BE2C (cell line): ENCODE measurements at places on chromosomes 12 and 14.

DNA sequence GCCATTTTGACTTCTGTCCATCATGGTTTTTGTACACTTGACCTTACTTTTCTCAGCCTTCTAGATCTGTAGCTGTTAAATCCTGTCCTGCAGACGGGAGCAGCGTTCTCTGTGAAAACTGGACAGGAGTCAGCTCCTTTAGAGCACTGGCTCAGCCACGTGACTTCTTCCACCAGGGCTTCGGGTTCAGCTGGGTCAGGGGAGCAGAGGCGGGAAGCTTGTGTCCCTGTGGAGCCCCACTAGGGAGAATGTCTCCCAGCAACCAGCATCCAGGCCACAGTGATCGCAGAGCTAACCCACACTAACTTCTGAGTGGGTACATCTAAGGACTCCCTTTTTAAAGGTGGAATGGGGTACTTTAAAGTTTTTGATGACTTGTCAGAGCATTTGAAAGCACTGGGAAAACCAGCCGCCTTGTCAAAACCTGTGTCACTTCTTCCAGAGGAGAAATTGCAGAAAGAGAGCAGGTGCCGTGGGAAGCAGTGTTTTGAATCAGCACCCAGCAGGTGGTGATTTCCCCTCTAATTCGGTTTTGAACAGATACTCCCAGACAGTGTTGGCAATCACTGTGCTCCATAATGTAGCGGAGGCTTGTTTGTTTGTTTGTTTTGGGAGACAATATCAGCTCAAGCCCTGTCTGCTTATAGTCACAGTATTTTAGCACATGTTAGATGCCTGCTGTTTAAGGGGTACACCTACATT lies 17.9 kb downstream of the DERA start:
- no peak for DNase-seq

GRCh38 chr12:123989753-123990152 lies 16.7 kb downstream of the ZNF664 start:
- no peak for DNase-seq

DNA sequence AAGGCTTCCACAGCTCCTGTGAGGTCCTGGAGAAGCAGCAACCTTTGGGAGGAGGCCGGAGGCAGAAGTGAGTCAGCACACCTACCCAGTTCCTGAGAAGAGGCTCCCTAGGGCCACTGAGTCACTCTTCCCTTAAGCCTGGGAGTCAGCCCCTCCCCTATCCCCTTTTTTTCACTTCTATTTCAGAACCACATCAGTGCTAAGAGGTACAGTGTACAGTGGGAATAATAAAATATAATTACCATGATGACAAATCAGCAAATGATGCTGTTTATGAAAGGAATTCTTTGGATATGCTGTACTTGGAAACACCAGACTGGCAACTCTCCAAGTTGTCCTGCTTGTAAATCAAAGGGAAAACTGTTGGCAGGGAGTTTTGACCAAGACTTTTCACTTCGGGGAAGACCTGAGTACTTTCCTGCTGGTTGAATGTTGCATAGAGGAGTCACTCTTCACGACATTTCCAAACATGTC lies 7.8 kb upstream of the TBPL2 start:
- peak; percentile 43 for DNase-seq

- DNase-seq = no peak
Observed at GRCh38 chr14:50388256-50388931, 8.3 kb downstream of the CDKL1 start.

DNA sequence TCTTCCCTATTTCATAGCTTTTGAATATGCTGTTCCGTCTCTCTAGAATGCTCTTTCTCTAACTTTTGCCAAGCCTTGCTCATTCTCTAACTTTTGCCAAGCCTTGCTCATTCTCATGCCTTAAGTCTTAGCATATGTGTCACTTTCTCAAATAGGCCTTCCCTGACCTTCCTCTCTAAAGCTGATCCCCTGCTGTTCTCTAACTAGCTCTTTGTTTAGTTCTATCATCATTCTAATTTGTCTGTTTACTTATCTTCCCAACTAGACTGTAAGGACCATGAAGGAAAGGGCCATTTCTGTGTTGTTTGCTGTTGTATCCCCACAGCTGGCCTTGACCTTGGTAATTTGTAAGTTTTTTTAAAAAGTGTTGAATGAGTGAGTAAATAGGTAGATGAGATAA lies 71.1 kb downstream of the ZNF641 start:
- DNase-seq = no peak

- DNase-seq = no peak
Observed at GRCh38 chr12:98754095-98754494, 109.0 kb downstream of the APAF1 start.

- DNase-seq = no peak
Observed at GRCh38 chr12:101165319-101165718, 44.7 kb downstream of the SLC5A8 start.

DNA sequence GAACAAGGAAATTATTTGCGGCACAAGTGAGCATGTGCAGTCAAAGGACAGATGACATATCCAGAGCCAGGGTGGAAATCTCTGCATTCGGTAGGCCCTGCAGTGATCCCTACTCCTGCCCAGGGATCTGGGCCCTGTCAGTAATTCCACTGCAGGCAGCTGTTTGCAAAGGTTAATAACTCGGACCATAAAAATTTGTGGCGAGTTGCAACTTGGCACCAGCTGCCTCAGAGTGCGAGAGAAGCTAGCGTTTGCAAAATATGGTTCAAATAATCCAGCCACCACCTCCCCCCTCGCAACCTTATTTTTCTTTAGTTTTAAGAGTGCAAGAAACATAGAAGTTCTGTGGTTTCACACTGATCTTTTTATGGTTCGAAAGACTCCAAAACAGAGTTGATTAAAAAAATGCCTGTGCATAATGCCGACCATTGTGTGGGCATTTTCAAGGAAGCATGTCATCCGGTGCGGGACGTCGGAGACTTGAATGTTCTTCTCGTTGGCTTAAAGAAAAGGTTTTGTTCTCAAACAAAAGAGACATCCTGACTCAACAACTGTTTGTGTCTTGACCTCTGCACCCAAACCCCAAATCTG lies 224.5 kb downstream of the BCL11B start:
- DNase-seq = no peak

GRCh38 chr12:84986117-84986516 lies 50.0 kb downstream of the TSPAN19 start:
- DNase-seq = no peak

GRCh38 chr12:114686773-114687500 lies 3.0 kb upstream of the TBX3 start:
- DNase-seq = no peak

DNA sequence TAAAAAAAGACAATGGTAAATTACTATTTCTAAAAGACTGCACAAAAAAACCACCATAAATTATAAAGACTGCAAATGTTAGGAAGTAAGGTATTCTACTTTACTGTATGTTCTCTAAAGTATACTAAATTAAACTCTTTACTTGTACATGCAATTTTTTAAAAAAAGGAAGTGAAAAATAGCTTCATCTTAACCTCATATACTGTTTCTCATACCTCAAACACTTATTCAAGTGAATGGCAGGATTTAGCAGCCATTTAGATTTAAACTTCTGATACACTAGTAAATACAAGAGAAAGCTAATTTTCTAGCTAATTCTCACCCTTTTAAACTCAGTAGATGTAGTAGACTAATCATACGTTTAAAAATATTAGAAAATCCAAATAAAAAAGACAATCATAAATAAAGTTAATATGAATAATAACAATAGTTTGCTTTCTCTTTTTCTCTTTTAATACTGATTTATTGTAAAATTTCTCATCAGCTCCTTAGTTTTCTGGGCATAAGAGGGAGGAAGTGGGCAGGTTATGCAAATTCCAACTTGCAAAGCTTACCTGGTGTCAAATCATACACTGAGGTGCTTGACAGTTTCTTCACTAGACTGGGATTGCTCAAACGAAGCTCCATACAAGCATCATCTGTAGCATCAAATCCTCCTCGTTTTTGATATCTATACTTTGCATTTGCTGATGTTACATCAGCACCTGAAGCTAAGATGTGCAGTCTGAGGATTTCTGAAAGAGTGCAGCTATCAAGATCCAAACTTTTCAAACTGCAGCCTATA lies 71.0 kb upstream of the CFL2 start:
- DNase-seq = no peak

DNA sequence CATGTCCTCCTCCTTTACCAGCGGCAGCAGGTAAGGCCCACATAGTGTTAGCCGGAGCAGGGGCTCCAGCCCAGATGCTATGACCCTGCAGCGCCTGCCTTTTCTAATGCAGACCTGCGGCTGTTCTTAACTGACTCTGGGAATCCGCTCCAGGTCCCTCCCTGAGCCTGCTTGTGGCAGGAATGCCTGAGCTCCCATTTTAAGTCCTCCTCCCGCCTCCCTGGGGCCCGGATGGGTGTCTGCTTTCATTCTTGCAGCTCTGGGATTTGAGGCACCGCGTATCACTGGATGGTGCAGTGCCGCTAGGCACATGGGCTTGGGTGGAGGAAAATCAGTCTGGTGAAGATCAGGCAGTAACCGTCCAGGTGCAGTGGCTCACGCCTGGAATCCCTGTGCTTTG lies 7.6 kb downstream of the TSPAN9 start:
- DNase-seq = no peak

DNA sequence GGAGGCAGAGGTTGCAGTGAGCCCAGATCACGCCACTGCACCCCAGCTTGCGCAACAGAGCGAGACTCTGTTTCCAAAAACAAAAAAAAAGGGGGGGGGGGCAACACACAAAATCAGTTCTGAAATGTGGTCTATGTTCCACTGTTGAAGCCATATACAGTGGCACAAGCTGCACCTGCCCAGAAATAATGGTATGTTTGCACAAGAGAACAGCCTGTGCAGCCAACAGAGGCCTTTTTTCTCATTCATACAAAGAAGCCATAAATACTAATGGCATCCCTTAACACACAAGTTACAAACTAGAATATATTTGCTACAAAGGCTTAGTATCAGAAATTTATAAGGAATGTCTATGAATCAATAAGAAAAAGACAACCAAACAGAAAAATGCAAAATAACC lies 37.1 kb downstream of the ITPR2 start:
- DNase-seq = no peak

GRCh38 chr12:115341442-115341841 lies 657.5 kb upstream of the TBX3 start:
- no peak for DNase-seq

DNA sequence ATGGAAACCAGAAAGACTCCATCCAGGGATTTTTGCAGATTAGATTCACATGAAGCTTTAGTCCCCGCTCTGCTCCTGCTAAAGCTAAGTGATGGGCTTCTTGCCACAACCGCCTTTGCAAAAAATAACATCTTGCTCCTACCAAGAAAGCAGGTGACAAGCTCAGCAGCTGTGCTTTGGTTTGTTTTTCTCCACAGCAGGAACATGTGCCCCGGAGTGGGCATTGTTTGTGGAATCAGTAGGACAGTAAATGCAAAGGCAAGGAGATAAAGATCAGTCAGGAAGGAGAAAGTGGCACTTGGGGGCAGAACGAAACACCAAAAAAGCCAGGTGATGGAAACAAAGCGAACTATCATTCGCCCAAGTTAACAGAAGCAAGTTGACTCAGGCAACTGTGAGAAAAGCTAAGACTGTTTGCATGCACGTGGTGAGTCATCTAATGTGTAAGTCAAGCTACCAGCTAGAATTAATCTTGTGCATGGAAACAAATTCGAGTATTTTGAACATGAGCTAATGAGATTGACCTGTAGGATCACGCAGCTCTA lies 165.5 kb upstream of the PLXNC1 start:
- no peak for DNase-seq

DNA sequence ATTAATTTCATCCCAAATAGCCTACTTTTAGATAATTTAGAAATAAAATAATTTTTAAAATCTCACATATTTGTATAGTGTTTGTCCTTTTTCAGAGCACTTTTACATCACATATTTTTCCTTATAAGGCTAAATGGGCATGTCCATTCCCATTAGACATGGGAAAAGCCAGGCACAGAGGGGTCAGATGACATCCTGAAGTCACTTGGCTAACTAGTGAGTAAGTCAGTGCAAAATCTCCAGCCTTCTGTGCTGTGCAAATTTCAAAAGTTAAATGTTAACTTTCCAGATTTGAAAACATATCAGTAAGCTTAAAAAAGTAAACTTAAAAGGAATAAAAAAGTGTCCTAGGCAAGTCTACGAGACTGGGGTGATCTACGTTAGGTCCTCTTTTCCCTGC lies 117.4 kb downstream of the EMP1 start:
- DNase-seq = no peak

- no peak for DNase-seq
Observed at GRCh38 chr14:94447206-94447605, 5.4 kb downstream of the SERPINA11 start.

- no peak for DNase-seq
Observed at GRCh38 chr14:49769581-49770211, 1.7 kb downstream of the KLHDC2 start.

DNA sequence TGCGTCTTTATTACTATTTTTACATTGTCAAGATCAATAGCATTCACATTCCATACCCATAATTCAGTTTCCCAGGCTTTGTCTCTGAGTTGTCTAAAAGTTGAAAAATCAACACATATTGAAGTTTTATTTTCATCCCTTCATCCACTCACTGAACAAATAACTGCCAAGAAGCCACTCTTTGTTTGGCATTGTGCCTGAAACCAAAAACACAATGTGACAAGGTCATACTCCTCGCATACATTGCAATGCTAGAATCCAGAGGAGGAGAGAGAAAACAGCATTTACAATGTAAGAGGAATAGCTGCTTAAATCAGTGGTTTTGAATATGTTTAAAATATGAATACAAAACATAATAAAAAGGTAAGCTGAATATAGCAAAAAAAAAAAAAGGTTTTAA lies 71.8 kb downstream of the CCDC60 start:
- DNase-seq = no peak

GRCh38 chr14:61573748-61574513 lies 121.4 kb upstream of the HIF1A start:
- DNase-seq = no peak

GRCh38 chr12:8445731-8446130 lies 10.0 kb upstream of the CLEC6A start:
- DNase-seq = no peak

DNA sequence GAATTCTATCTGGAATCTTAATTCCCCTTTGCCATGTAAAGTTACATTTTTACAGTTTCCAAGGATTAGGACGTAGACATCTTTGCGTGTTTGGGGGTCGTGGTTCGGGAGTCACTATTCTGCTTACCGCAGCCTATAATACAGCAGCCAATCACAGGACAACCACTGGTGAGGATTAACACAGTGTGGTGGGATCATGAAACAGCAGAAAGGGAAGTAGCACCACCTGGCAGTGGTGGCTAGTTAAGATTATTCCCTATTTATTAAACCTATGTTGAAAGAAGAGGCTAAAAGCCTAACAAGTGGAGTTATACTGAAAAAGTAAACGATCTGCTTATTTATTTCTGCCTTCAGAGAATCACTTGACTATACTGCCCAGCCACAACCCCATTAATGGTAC lies 71.7 kb downstream of the IPO8 start:
- no peak for DNase-seq

GRCh38 chr12:16349131-16349460 lies 1.7 kb downstream of the MGST1 start:
- no peak for DNase-seq

DNA sequence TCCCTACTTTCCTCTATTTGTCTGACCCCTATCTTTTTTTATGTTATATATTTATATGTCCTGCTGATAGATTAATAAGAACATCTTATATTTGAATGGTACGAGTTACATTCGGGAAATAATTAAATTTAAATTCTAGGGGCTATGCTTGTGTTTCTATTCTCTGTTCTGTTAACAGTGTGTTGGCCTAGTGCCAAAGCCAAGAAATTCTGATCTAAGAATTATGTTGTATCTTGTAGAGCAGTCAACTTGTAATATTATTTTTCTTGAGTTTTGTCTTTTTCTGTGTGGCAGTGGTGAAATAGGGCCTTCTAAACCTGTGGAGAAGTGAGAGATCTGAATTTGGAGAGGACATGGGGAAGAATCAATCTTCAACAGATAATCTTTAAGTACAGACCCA lies 9.0 kb upstream of the HSPA2 start:
- DNase-seq = no peak

- DNase-seq = no peak
Observed at GRCh38 chr12:47361389-47362021, 281.7 kb upstream of the AMIGO2 start.
